ENCODE measurements at places on chromosomes 1 and 21.

DNA sequence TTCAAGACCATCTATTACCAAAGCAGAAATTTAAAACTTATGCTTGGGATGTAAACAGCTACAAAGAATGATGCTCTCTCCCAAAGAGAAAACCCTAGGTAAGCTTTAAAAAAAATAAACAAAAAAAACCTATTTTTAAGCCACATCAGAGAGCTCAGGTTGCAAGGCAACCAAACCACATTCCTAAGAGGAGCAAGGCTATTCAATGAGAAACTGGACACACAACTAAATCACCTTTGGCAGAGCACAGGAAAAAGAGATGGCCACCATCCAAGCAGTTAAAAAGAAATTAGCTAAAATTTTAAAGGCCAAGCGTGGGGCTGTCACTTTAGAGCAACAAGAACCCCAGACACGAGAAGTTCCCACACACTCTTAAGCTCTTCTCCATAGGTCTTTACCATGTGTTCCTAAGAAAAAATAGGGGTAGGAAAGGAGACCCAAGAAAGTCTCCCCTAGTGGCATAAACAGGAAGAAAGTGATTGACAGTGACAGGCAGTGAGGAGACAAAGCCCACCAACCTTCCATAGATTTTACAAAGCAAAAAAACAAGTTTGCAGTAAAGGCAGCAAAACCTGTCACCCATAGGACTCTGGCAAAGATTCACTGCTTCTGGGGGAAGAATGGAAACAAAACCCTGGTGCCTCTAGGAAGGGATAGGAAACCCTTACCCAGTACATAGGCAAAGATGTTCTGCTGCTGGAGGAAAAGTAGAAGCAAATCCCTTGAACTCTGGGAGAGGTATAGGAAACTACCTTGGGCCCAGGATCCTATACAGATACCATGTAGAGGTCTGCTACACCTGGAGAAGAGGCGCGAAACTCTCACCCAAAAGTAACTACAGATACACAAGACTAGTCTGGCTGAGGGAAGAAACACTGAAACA lies 68.5 kb downstream of the FOXJ3 start:
- DNase-seq, result peak; percentile 76

GRCh38 chr1:116127123-116127847 lies 16.1 kb downstream of the MAB21L3 start:
- no peak for DNase-seq

- DNase-seq, result no peak
Measured at GRCh38 chr21:44955141-44955797, 15.4 kb downstream of the SLX9 start.

DNA sequence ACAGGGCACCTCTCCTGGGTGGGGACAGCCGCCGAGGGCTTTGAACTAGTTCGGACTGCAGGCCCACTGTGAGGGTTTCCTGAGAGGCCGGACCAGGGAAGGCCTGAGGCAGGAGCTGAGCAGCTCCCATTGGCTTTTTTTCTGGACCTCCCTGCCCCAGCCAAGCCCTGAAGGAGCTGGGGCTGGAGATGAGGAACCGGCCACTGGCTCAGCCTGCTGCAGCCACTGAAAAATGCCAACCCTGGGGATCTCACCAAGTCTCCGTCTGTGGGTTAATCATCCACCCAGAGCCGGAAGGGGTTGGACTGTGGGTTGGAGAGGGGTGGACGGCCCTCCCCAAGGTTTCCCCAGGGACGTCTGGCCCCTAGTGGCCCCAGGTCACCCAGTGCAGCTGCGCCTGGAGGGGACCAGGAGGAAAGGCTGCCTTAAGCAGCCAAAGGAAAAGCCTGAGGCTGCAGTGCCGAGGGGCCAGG lies 2.5 kb downstream of the VWA1 start:
- DNase-seq, result no peak

- DNase-seq, result peak; percentile 64
Measured at GRCh38 chr1:25572708-25573590, 29.5 kb downstream of the LDLRAP1 start.

GRCh38 chr1:4784761-4785160 lies 130.4 kb downstream of the AJAP1 start:
- DNase-seq, result no peak

DNA sequence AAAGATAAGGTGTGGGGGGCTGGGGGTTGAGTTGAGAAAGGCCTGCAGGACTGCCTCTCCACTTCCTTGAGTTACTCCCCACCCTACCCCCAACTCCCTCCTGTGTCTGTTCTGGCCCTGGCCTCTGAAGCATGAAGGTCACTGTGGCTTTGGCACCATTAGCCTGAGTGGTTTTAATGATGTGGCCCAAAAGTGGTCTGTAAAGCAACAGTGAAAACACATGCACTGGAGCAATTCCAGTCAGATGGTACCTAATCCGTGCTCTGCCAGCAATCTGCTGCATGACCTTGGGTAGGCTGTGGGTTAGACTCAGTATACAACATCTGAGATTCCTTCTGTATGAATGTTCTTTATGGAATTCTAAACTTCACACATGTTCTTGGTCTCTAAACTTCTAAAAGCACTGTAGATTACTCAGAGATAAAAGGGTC lies 86.5 kb upstream of the ATP1A1 start:
- DNase-seq, result peak; percentile 42

Measured in PC-3 (cell line).